Tracheal epithelial cell (primary cell): ENCODE measurements at places on chromosomes 4 and X. TPM values are rescaled to one million over a fixed set of nuclear protein-coding genes. Genes with fewer than 3 reads are reported as not detected.

Gene FMR1NB
- not detected in 2 replicates for total RNA-seq

Gene CSAG2
- total RNA-seq, result not detected in 2 replicates

Gene BMP3
- under 0.01 TPM in 1 of 2 replicates, not detected in the other for total RNA-seq

Gene COL25A1
- total RNA-seq, result under 0.01 and 0.24 TPM in 2 replicates

Gene KDR
- total RNA-seq, result 0.43 and 1.2 TPM in 2 replicates

Gene CA5B
- total RNA-seq, result 1.4 and 4.3 TPM in 2 replicates

Gene TRMT44
- total RNA-seq, result 14.7 and 22.9 TPM in 2 replicates

Gene MAGIX
- total RNA-seq, result 3.0 and 4.1 TPM in 2 replicates

Gene AVPR2
- total RNA-seq, result 0.48 TPM in 1 of 2 replicates, not detected in the other

Gene BEX1
- total RNA-seq, result not detected in 2 replicates

Gene TMEM255A
- total RNA-seq, result 0.21 TPM in 1 of 2 replicates, not detected in the other

Gene DSPP
- total RNA-seq, result not detected in 2 replicates

Gene DOK7
- 5.5 and 7.2 TPM in 2 replicates for total RNA-seq

Gene MAP7D2
- under 0.01 and 0.24 TPM in 2 replicates for total RNA-seq

Gene PNMA5
- total RNA-seq, result not detected in 2 replicates

Gene CWH43
- total RNA-seq, result 7.2 and 9.4 TPM in 2 replicates

Gene SGMS2
- 204 and 331 TPM in 2 replicates for total RNA-seq

Gene NLRP2B
- total RNA-seq, result not detected in 2 replicates

Gene REPS2
- 1.3 and 3.1 TPM in 2 replicates for total RNA-seq

Gene RHOXF2B
- under 0.01 TPM in 1 of 2 replicates, not detected in the other for total RNA-seq

Gene TLR1
- total RNA-seq, result 3.6 TPM in 1 of 2 replicates, not detected in the other

Gene NKX3-2
- under 0.01 TPM in 1 of 2 replicates, not detected in the other for total RNA-seq

Gene GLUD2
- total RNA-seq, result 0.72 and 0.85 TPM in 2 replicates

Gene FHIP1A
- 25.2 and 44.8 TPM in 2 replicates for total RNA-seq

Gene PACRGL
- total RNA-seq, result 14.1 and 20.7 TPM in 2 replicates

Gene EFHC2
- 0.24 and 0.43 TPM in 2 replicates for total RNA-seq

Gene STBD1
- 7.9 and 16.9 TPM in 2 replicates for total RNA-seq

Gene BMPR1B
- 4.1 and 15.3 TPM in 2 replicates for total RNA-seq

Gene SPANXA2
- not detected in 2 replicates for total RNA-seq
